Muscle of leg (tissue), 16 donors: ENCODE measurements at places on chromosomes 2 and 18.
A peak's percentile ranks its signal among the peaks of the same experiment; 100 is the strongest.

- peaks cover 20% of the 10 kb centered on the region for H3K27me3 ChIP-seq
- DNase-seq, result no peak
- no peak overlapping the region for H3K27ac ChIP-seq
These were observed 3.2 kb downstream of the TEKT4 start for GRCh38 chr2:94874277-94874997.

- peak; percentile 48 for DNase-seq
- peaks cover 3% of the 10 kb centered on the region for H3K36me3 ChIP-seq
- peak overlapping the region; percentile 33 for H3K27ac ChIP-seq
- no peaks in the 10 kb centered on the region for H3K27me3 ChIP-seq
These were observed 112.4 kb downstream of the FEZ2 start for GRCh38 chr2:36485521-36485920.

DNA sequence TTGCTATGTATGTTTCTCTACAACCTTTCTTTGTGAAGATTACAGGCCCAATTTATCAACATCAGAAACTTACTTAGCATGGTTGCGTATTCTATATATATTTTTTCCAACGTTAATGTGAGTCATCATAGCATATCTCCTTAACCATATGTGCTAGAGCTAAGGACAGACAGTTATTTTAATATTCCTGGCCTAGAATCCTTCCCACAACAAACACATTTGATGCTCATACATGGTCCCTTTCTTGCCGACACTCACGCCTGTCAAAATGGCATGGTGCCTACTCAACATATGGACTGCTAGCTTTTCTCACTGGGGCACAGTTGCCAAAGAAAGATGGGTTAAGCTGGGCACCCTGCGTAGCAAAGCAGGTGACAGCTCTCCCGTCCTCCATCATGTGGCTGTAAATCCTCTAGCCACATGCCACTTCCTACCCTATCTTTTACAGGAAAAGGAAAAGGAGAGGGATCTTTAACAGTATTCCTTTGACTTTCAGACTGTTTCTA, 75.2 kb upstream of the GALNT5 start:
- H3K27me3 ChIP-seq, result no peaks in the 10 kb centered on the region
- no peak for DNase-seq
- H3K27ac ChIP-seq, result no peak overlapping the region
- no peaks in the 10 kb centered on the region for H3K4me1 ChIP-seq

GRCh38 chr18:2168022-2168421, 403.3 kb downstream of the METTL4 start:
- no peak overlapping the region for H3K27ac ChIP-seq
- no peaks in the 10 kb centered on the region for H3K36me3 ChIP-seq
- H3K4me3 ChIP-seq, result no peak overlapping the region
- DNase-seq, result no peak

DNA sequence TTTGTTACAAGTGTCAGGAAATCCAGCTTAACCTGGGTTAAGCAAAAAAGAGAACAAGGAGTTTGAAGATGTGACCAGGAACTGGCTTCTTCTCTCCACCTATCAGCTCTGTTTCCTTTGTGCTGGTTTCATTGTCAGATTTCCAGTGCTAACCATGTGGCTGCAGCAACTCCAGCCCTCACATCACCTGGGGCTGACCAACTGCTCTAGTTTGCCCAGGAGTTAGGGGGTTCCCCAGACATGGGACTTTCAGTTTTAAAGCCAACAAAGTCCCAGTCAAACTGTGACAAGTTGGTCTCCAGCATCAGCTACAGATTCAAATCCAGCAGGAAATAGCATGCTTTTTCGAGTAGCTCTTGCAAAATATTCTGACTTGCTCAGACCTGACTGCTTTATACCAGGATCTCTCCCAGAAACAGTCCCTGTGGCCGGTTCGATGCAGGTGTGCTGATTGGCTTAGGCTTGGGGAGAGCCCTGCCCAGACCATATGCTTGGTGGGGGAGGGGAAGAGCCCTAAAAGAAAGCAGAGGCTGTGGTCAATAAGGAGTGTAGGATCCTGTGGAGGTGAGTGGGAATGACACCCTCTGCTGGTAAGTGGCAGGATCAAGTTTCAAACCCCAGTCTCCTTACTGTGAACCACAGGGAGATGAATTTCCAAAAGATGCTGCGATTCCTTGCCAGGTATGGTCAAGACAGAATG, 49.5 kb downstream of the KCNE4 start:
- no peak overlapping the region for H3K4me3 ChIP-seq
- H3K36me3 ChIP-seq, result no peaks in the 10 kb centered on the region
- no peak overlapping the region for H3K27ac ChIP-seq
- no peaks in the 10 kb centered on the region for H3K27me3 ChIP-seq
- H3K4me1 ChIP-seq, result peaks cover 28% of the 10 kb centered on the region
